ENCODE measurements at places on chromosomes 12 and 14.

DNA sequence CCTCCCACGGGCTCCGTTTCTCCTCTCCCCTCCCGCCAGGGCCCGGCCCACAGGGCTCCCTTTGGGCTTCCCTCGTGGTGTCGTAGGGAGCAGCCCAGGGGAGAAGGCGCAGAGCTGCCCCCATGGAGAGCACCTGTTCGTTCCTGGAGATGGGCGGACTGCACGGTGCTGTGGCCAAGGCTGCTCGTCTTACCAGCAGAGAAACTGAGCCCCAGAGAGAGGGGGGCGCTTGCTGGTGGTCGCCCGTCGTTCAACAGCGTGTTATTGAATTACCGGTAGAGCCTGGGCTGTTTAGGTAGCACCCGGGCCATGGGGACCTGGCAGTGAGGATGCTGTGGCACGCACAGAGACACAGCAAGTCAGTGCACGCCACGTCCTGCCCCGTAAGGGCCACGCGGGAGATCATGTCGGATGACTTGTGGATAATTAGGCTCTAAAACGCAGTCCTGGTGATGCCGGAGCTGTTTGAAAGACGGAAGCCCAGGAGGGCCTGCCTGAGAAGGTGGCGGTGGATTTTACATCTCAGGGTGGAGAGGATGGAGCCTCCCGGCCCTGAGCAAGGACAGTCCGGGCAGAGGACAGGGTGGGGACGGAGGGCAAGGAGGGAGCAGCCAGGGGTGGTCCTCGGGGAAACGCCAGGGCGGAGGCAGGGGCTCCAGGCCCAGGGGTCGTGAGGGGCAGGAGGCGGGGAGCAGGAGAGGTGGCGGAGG is 134.4 kb downstream of the ADGRD1 start:
- no peak for DNase-seq

DNA sequence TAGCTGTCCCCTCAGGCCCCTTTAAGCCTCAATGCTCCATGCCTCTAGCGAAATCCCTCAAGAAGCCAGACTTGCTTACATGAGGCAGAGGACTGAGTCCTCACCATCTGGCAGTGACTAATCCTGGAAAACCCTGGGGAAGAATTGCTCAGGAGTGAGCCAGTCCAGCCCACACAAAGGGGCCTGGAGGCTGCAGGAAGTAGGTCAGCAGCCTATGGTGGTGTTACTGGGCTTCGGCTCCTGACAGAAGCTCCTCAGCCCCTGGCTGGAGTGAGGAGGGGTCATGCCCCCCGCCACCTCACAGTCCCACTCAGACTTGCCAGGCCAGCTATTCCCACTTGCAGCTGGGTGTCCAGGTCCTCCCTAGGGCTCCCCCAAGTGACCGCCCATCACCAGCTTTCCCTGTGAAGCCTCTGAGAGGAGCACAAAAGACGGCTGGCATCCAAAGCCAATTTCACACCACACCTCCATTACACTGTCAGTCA is 250.5 kb downstream of the DPF3 start:
- no peak for DNase-seq

- no peak for DNase-seq
Observed at GRCh38 chr12:66244446-66244845, 55.4 kb downstream of the IRAK3 start.

- no peak for DNase-seq
Observed at GRCh38 chr14:34181338-34181737, 230.5 kb upstream of the EGLN3 start.

GRCh38 chr12:57803319-57803893 is 15.1 kb downstream of the AVIL start:
- DNase-seq, result peak; percentile 66

DNA sequence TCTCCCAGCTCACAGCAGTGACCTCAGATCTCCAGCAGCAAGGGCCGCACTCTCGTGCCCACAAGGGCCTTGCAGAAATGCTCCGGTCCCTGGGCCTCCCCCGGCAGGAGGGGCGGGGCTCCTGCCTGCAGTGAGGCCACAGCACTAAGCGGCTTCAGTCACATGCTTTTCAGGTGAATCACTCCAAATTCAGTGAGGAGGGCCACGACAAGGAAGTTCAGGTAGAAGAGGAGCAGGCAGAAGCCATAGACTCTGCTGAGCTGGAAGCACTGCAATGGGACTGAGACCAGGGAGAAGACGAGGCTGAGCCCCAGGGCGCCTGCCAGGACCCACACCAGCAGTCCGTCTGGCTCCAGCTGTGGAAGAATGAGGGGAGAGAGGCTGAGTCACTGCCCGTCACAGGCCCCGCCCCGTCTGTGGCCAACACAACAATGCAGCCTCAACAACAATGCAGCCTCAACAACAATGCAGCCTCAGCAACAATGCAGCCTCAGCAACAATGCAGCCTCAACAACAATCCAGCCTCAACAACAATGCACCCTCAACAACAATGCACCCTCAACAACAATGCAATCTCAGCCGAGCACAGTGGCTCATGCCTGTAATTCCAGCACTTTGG is 35.2 kb downstream of the SLC8B1 start:
- DNase-seq, result peak; percentile 73

DNA sequence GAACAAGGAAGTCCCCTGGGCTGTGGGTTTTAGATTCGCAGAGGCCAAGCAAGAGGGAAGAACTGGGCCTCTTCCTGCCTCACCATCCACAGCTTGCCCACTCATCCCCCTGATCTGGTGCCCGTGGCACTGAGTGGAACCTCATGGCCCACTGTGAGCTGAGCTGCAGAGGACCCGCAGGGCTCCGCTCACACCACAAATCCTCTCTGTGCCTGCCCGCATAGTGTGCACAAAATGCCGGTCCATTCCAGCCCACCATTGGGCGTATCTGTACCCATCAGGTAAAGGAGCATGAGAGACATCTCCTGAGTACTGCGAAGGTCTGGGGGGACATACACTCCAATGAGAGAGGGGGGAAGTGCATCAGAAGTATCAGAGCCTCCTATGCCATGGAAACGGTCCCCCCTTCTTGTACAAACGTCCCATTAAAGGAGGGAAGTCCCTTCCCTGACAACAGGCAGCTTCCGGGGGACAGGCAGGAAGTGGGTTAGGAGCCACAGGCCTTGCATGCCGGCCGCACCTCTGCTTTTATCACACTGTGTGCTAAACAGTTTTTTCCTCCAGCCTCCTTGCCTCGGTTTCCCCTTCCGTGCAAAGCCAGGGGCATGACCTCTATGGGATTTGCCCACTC is 309.4 kb upstream of the DIO3 start:
- DNase-seq, result no peak

DNA sequence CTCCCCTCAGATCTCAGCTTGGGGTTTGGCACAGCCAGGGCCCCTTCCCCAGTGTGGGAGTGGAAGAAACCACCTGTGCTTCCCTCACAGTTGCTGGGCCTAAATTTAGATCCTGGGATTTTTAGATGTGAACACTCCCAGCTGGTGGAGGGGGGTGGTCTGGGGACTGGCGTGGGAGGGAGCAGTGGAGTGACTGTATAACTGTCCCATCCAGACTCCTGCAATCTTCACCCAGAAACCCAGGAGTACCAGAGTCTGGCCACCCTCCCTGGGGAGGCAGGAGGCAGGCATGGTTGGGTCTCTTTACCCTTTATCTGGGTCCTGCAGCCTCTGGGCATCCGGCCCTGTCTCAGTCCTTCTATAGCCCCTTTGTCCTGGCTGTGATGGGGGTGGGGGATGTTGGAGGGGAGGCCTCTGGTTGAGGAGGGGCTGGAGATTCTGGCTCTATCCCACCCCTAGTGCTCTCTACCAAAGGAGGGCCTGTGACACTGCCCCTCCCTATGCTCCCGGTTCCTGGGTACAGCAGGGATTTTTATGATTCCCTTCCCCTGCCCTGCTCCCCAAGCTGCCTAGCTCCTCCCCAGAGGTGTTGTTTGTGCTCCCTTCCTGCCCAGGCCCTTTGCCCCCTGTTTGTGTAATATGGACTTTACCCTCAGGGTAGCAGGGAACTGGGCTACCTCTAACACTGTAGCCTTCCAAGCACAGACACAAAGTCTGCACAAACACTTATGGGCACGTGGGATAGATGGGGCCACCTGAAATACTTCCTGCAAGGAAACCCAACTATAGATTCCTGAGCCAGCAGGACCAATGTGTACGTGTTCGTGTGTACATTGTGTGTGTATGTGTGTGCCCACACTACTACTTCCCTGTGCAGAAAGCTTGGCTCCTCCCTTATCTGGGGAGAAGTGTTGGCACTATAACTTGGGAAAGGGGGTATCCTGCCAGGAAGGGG is 1.7 kb downstream of the ERBB3 start:
- DNase-seq, result no peak

GRCh38 chr14:86050072-86050683 is 520.2 kb downstream of the FLRT2 start:
- DNase-seq, result no peak

GRCh38 chr12:49059045-49059298 is 1.6 kb downstream of the KMT2D start:
- DNase-seq, result no peak

DNA sequence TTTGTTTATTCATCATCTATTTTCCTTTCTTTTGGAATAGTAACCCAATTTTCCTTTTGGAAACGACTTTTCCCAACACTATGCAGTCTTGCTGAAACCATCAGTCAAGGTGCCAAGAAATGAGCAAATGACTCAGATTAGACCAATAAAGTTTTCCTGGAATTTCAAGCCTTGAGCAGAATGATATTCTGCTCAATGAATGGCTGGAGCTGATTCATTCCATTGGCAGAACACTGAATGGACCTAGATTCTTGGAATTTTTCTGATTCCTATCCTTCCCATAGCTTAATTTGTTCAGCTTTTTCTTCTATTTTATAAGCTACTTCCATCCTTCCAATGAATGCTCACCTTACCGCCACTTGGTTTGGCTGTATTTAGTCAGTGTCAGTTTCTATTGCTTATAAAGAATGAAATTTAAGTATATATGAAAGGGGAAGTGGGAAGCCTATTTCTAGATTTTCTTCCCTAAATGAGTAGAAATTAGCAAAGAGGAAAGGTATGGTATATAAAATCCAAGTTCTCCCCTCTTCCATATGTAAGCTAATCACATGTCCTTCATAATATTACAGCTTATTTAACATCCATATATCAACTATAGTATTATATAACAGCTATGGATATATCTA is 89.0 kb downstream of the C14orf39 start:
- no peak for DNase-seq

GRCh38 chr14:72704502-72704901 is 189.4 kb downstream of the DPF3 start:
- no peak for DNase-seq

- DNase-seq, result peak; percentile 41
Observed at GRCh38 chr12:53476769-53477209, 22.5 kb downstream of the MAP3K12 start.

DNA sequence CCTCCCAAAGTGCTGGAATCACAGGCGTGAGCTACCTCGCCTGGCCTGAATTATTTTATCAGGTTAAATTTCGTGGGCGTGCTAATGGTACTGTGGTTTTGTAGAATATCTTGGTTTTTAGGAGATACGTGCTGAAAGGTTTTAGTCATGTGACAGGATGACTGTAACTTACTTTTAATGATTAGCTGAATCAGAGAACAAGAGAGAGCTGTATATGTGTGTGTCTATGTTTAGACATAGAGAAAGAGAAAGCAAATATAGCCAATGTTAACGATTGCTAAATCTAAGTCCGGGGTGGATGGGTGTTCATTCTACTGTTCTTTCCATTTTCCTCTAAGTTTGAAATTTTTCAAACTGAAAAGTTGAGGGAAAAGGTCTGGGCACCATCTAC is 9.2 kb upstream of the PNMA1 start:
- no peak for DNase-seq

- no peak for DNase-seq
Observed at GRCh38 chr14:49670475-49670874, 17.5 kb downstream of the POLE2 start.

DNA sequence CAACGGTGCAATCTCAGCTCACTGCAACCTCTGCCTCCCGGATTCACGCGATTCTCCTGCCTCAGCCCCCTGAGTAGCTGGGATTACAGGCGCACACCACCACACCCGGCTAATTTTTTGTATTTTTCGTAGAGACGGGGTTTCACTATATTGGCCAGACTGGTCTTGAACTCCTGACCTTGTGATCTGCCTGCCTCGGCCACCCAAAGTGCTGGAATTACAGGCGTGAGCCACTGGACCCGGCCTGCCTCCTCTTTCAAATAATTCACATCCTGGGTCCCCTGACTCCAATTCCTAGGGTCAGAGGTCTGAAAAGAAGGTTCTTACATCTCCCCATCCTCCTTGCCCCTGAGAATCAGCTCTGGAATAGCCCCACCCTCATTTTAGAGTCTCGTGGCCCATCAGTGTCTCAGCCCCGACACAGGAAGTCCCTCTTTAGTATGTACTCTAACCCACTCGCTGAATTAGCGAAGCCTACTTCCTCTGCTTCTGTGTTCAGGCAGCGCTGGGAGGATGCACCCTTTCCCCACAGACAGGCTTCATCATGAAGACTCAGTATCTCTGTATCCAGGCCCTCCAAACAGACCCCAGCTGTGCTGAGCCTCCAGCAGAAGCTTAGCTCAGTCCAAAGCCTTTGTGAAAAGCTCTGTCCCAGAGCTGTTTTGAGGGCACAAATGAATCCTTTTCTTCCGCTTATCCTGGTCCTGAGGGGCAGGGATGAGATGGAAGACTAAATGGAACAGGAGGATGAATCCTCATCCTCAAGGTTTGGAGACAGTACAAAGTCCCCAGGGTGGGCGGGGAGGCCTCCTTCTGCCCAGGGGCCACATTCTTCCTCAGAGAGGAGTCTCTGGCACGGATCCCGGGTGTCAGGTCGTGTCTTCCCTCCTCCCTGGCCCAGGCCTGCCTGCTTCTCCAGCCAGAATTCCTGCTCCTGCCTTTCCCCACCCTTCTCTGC is 3.5 kb downstream of the LPAR5 start:
- no peak for DNase-seq

DNA sequence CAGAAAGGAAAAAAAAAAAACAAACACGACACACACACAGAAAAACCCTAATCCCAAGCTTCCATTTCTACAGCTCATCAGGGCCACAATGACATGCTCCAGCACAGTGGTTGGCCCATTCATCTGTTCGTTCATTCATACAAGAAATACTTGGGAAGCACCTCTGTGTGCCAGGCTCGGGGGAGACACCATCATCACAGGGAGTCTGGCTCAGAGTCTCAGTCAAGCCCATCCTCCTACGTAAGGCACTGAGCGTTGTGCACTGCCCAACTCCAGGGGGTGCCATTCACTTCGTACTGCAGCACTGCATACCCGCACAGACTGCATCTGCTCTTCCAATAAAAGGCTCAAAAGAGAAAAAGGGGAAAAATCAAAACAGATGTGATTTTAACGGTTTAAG is 15.3 kb downstream of the VPS37B start:
- DNase-seq, result no peak

GRCh38 chr14:99516156-99516870 is 35.1 kb downstream of the CCNK start:
- DNase-seq, result no peak

- peak; percentile 92 for DNase-seq
Observed at GRCh38 chr12:113965951-113966797, at the start of gene RBM19. RBM19 (minus strand) TSS chr12:113966325; CDS start chr12:113966227, 98 bp downstream.

- DNase-seq, result no peak
Observed at GRCh38 chr12:60489071-60489470, 893.2 kb downstream of the SLC16A7 start.

GRCh38 chr12:95173392-95174251 is 43.6 kb downstream of the FGD6 start:
- no peak for DNase-seq

Measured in HAP-1 (cell line).